Stimulated activated CD4-positive, alpha-beta T cell treated with anti-CD3 and anti-CD28 coated beads, Interleukin-12 subunit alpha, Interleukin-12 subunit beta, amount 100 ng/mL, for 4 hours (primary cell): ENCODE measurements at places on chromosomes 3 and 15.

DNA sequence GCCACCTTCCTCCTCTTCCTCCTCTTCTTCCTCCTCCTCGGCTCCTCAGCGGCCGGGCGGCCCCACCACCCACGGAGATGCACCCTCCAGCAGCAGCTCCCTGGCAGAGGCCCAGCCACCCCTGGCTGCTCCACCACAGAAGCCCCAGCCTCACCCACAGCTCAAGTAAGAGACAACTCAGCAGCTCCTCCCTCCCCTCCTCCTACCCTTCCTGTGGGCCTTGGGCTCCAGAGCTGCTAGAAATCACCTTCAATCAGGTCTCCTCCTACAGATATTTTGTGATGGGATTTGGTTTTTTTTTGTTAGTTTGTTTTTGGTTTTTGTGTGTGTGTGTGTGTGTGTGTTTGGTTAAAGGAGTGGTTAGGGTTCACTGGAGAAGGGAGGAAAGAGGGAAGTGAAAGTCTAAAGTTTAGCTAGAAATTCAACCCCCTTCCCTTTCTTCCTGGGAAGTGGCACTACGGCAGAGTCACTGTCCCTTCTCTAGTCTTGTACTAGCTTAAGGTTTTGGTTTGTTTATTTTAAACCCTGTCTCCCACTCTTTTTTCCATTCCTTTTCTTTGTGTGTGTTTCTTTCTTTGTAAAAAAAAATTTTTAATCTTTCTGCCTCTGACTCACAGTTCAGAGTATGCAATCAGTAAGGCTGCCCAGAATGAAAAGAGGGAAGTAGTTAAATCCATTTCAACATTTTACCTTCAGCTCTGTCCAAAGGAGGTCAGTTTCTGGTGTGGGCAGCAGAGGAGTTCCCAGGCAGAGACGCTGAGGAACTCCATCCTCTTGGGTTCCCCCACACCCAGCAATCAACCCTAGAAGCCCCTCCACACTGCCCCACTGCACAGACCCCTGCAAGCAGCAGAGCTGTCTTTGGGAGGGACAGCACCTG lies 29.0 kb upstream of the TIMP4 start:
- peak; percentile 54 for DNase-seq

- no peak for DNase-seq
These were observed 110.8 kb downstream of the TIGIT start for GRCh38 chr3:114404590-114404989.

- no peak for DNase-seq
These were observed 128.3 kb upstream of the SEMA6D start for GRCh38 chr15:47588958-47589357.

GRCh38 chr3:105834768-105835167 lies 34.0 kb downstream of the CBLB start:
- no peak for DNase-seq

DNA sequence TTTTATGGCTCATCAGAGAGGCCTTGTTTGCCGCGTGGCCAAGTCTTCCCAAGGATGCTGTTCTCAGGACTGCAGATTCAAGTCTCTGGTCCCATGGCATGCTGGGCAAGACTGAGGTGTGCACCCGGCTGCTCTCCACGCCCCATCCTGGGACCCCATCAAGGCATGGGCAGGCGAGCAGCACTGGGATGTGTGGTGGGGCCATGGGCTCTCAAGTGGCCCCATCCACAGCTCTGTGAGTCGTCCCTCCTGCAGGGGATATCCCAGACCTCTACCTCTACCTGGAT lies 13.1 kb upstream of the GP9 start:
- DNase-seq = no peak

GRCh38 chr3:120451806-120452205 lies 1.0 kb upstream of the FSTL1 start:
- DNase-seq = no peak

DNA sequence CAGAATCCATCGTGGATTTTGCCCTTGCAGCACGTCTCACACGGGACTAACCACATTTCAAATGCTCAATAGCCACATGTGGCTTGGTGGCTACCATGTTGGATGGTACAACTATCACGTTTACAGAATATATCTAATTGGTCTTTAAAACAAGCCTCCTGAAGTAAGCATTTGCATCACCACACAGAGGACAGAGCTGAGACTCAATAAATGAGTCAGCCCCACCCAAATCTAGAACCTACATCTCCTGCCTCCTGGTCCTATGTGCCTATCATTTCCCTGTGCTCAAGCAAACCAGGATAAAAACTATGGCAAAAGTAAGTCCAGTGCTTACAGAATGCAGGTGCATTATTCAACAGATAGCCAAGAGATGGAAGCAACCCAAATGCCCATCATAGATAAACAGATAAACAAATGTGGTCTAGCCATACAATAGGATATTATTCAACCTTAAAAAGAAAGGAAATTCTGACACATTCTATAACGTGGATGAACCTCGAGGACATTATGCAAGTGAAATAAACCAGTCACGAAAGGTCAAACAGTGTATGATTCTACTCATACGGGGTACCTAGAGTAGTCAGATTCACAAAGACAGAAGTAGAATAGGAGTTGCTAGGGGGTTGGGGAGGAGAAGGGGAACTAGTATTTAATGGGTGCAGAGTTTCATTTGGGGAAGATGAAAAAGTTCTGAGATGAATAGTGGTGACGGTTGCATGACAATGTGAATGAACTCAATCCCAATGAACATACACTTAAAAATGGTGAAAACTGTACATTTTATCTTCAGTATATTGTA lies 43.9 kb downstream of the SRGAP3 start:
- no peak for DNase-seq

DNA sequence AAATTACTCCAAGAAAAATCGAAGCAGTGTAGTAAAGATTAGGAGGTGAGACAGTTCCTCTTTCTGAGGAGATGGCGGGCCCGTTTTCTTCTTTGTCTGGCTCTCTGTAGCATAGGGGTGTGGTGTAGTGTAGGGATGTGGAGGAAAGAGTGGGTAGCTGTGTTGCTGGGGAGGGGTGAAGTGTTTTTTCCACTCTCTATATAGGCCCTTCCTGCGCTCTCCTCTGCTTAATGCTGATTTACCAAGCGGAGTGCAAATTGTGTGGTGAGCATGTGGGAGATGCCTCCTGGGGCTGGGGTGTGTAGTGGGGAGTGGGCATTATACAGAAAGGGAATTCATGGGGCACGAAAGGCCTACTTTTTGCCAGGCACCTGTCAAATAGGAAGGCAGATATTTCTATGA lies 94.9 kb downstream of the ST6GAL1 start:
- peak; percentile 43 for DNase-seq

GRCh38 chr15:77808075-77808474 lies 175.4 kb upstream of the LINGO1 start:
- no peak for DNase-seq

DNA sequence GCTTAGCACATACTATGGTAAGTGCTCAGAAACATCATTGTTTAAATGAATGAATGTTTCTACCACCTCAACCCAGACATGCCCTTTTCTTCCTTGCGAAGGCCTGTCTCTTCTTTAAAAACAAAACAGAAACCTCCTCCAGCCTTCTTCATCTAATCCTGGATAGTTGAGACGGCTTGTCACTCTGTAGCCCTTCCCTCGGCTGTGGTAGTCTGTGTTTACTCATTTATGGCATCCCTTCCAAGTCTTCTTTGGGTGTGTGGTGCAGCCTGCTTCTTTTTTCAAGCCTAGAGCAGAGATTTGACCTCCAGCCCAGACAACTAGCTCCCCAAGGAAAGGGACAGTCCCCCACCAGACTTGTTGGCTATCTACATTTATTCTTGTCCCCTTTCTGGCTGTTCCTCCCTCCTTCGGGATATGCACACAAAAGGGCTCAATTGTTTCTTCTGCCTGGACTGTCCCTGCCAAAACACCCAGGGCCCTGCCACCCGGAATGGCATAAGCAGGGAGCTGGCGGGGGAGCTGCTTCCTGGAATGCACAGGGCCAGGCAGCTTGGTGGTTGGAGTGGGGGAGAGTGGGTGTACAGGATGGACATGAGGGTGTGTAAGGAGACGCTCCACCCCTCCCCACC lies 67.8 kb downstream of the ITGA11 start:
- no peak for DNase-seq

- no peak for DNase-seq
These were observed 35.0 kb upstream of the CAPN7 start for GRCh38 chr3:15171096-15171495.

GRCh38 chr3:43185274-43185982 lies 79.5 kb upstream of the POMGNT2 start:
- DNase-seq = no peak

- DNase-seq = no peak
These were observed 120.1 kb upstream of the SPATA12 start for GRCh38 chr3:56940321-56940720.

GRCh38 chr15:75037685-75038084 lies 14.3 kb downstream of the PPCDC start:
- no peak for DNase-seq

- no peak for DNase-seq
These were observed 81.1 kb upstream of the MFGE8 start for GRCh38 chr15:88994286-88994685.

GRCh38 chr3:119768668-119769393 lies 13.1 kb upstream of the NR1I2 start:
- DNase-seq = no peak

DNA sequence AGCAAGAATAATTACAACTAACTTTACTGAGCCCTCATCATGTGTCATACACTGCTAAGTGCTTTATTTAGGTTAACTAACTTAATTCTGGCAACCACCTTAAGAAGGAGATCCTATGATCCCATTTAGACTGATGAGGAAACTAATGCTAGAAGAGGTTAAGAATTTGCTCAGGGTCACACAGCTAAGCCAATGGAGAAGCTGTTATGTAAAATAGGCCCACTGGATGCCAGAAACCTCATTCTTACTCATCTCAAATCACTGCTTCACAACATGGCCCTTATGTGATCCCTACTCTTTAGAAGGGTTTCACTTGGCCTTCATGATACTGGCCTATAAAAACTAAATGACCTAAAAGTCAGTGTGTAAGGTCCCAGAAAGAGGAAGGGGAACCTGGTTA lies 41.2 kb downstream of the IMPG2 start:
- no peak for DNase-seq

GRCh38 chr3:7876741-7877297 lies 624.8 kb upstream of the LMCD1 start:
- peak; percentile 23 for DNase-seq

DNA sequence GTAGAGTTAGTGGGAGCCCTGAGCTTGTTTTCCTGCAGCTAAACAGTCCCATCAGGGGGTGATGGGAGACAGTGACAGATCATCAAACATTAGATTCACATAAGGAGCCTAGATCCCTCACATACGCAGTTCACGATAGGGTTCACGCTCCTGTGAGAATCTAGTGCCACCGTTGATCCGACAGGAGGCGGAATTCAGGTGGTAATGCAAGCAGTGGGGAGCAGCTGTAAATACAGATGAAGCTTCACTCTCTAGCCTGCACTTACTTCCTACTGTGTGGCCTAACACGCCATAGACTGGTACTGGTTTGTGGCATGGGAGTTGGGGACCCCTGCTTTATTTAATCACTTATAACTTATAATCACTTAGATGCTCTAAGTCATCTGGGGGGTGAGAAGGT lies 179.1 kb downstream of the AKAP13 start:
- DNase-seq = no peak

GRCh38 chr3:52286777-52287110 lies 884 bp upstream of the GLYCTK start:
- DNase-seq = no peak

GRCh38 chr3:102906818-102907217 lies 472.0 kb downstream of the ZPLD1 start:
- no peak for DNase-seq

DNA sequence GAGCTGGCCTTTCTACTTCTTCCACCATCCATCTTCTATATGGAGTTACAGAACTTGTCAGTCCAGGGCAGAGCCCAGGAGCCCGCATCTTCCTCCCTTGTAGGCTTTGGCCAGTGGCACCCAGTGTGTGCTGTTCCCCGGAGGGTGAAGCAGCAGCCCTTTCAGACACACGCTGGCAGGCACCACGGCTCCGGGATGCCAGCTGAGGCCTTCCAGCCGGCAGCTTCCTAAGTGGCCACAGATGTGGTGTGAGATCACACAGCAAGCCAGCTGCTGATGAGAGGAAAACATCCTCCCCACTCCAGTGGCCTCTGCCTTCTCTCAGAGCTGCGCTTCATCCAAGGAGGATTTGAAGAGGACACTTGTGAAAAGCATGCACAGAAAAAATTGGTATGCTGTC lies 24.1 kb downstream of the CRABP1 start:
- DNase-seq = no peak

DNA sequence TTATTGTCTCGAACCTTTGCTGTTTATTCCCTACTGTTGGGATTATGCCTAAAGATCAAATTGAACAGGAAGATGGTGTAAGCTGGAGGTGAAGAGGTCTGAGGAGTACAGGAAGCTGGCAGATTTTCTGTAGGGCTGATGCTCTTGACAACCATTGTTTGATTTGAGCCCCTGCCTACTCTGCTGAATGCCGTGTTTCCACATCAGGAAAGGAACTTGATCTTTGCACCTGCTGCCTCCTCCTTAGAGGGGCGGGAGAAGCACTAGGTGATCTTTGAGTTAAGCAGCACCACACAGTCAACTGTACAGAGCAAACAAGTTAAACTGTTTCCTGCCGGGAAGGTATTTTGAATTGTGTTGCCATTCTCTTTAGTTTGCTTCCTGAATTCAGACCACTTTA lies 364.6 kb upstream of the EPHA6 start:
- no peak for DNase-seq

DNA sequence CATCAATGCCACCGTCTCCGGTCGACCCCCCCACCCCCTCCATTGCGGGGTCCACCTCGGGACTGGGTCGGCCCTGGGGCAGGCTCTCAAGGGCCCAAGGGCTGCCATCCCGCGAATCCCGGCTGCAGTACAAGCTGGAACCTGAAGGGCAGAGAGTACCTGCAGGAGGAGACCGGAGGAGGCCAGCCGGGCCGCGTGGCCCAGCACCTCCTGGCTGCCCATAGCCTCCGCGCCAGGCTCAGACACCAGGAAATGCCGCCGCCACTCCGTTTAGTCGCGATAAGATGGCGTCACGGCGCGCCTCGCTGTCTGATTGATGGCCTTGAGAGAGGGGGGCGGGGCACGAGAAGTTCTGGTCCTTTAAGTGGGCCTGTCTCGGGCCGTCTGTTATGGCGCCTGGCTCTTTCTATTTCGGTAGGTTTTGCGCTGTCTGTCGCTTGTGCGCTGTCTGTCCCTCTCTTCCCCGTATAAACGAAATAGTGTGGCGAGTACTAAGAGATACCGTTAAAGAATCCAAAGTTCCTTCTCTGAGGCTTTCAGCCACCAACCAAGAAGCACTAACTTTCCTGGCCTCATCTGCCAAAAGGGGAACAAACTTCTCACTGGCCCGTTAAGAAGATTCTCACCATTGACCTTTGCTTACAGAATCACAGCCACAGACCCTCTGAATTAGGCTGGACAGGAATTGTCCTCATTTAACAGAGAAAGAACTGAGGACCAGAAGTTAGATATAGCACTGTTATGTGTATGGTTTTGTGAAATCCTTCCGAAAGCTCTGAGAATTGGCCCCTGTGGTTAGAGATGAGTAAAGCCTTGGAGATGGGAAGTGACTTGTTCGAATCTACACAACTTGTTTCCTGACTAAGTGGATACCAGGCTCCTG lies at the start of gene RFT1:
TSS of gene RFT1 (minus strand) at position 257 of the 883 bp plus-strand sequence. CDS start at position 222, 35 bp downstream.
- DNase-seq = peak; percentile 98

- DNase-seq = no peak
These were observed 7.5 kb upstream of the MTHFS start for GRCh38 chr15:79904271-79904670.
